HuH-7.5 (cell line): ENCODE measurements at places on chromosomes 5 and 9.

- no peak for DNase-seq
These were observed 46.0 kb downstream of the SLC44A1 start for GRCh38 chr9:105290418-105290817.

DNA sequence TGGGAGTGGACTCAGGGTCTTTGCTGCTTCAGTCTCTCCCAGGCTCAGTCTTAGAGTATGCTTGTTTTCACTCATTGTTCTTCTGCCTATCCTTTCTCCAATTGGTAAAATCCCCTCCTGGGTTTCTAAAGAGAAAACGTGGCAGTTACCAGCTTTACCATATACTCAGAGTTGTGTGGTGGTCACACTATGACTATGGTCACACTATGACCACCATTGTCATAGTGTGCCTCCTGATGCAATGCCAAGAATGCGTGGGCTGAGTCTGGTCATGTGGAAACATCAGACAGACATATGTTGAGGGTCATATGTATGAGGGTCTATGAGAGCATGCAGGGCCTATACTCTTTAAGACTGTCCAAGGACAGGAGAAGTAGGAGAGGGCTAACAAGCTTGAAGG, 326.5 kb upstream of the PRR16 start:
- no peak for DNase-seq

GRCh38 chr9:5825223-5825622, 7.7 kb downstream of the ERMP1 start:
- no peak for DNase-seq

DNA sequence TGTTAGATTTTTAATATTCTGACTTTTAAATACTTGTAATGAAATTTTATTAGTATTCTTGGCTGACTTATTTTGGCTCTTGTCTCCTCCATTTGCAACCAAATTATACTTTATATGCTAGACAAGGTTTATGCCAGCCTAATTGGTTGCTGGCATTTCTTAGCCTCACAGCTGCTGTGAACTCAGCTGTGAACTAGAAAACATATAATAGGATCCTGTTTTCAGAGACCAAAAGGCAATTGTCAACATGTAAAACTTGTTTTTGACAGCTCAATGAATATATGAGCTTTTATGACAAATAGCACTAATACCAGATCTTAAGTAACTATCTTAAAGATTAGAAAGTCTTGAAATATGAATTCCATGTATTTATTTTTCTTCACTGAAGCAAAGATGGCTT, 25.9 kb downstream of the KIF2A start:
- DNase-seq = no peak

DNA sequence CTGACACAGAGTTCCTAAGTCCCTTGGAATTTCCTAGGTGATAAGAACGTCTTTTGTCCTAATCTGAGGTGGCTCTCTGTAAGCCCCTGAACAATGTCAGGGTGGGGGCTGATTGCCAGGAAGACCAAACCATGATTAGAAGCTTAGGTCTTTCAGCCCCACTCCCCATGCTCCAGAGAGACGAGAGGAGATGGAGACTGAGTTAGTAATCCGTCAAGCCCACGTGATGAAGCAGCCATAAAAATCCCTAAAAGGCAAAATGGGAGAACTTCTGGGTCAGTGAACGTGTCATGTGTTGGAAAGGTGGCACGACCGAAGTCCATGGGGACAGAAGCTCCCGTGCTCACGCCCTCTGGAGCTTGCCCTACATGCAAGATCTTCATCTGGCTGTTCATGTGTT, 85.6 kb downstream of the RAD23B start:
- DNase-seq = no peak

- DNase-seq = no peak
These were observed 412.5 kb downstream of the CCDC171 start for GRCh38 chr9:15965246-15965745.

- DNase-seq = no peak
These were observed 19.8 kb downstream of the JADE2 start for GRCh38 chr5:134545070-134545868.

DNA sequence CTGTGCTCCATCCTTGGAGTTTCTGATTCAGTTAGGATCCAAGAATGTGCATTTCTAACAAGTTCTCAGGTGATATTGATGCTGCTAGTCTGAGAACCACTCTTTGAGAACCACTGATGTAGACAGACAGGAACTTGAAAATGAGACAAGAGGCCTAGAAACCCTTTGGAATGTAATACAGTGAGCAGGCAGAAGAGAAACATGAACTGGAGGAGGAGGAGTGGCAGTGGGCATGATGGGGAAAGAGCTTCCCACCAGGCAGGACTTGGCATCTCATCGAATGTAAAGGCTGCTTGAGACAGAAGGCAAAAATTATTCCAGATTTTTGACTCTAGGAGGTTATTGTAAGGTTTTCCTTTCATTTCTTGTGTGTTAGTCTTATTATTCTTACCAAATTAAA, 295.8 kb upstream of the SGCD start:
- no peak for DNase-seq

DNA sequence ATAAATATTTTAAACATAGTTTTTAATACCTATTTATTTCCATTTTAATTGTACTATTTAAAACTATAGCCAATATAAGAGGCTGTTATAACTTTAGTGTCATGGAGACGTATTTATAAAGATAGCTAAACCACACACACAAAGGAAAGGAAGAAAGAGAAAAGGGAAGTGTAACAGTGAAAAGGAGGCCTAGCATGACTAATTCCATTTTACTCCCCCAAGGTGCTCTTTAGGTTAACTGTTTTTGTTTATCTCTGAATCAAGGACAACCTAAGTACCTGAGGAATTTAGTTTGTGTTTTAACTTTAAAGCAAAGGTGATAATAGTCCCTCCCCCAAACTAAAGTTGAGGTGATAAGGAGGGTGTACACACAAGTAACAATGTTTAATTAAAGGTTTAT, 1188.9 kb upstream of the C9orf72 start:
- DNase-seq = no peak

GRCh38 chr9:23073136-23073535, 626.5 kb downstream of the DMRTA1 start:
- DNase-seq = no peak

- no peak for DNase-seq
These were observed 152.7 kb downstream of the FSTL4 start for GRCh38 chr5:133459474-133460160.

DNA sequence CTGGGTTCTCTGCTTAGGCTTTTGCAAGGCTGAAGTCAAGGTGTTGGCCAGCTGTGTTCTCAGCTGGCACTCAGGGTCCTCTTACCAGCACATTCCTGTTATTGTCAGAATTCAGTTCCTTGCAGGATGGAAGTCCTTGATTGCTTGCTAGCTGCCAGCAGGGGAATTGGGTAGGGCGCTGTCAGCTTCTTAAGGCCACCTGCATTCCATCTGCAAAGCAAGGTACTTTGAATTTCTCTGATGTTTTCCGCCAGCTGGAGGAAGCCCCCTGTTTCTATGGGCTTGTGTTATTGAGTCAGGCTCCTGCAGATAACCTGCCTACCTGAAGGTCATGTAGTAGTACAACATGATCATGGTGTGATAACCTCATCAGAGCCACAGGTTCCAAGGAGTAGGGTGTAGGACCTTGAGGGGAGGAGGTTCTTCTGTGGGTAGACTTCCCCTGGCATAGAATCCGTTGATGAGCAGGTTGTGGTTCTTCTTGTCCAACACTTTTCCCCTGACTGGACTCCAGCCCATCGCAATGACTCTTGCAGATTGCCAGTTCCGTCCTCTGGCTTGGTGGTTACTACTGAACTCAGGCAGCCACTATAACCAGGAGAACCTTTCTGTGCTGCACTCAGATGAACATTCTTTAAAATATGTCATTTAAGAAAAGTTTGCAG, 6.8 kb downstream of the TENT4A start:
- no peak for DNase-seq

DNA sequence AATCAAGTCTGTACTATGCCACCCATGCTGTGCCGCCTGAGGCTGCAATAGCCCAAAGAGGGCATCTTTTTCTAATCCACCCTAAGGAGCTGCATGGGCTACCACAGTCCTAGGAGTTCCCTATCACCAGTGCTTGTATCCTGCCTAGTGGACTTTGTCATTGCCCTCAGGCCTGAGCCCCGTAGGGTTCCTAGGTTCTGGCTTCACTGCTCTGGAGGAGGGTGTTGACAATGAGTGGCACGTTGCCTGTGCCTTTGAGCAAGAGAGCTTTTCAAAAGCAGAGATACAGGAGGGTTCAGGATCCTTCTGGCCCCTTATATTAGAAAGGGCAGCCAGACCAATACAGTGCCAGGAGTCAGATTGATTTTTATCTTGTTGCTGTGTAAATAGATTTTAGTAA, 93.0 kb downstream of the PRDM6 start:
- DNase-seq = no peak

- DNase-seq = no peak
These were observed 145.3 kb downstream of the CDH9 start for GRCh38 chr5:26893078-26893477.

DNA sequence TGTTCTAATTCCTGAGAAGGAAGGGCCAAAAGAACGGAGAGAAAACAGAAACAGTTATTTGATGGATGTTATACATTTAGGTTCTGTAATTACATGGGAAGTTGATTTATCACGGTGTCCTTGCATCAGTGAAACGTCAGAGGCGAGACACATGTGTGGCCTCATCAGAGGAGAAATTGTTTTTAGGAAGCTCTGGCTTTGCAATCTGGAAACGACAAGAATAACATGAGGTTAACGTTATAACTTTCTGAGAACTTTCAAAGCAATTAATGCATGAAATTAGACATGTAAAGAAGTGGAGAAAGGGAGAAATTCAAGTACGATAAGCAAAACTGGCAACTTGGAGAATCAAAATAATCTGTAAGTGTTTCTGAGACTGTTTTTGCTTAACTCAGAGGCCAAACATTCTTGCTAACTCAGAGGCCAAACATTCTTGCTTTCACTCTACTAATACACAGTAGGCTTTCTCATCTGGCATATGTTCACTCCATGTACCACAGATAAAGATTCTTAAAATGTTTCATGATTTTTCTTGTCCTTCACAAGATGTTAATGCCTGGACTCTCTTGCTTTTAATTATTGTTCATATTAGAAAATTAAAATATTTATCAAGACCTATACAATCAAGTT, 933.0 kb downstream of the TLE4 start:
- DNase-seq = no peak
